ENCODE measurements at places on chromosomes 3 and 15.

- DNase-seq: no peak
Measured at GRCh38 chr15:92142242-92143232, 251.1 kb upstream of the ST8SIA2 start.

DNA sequence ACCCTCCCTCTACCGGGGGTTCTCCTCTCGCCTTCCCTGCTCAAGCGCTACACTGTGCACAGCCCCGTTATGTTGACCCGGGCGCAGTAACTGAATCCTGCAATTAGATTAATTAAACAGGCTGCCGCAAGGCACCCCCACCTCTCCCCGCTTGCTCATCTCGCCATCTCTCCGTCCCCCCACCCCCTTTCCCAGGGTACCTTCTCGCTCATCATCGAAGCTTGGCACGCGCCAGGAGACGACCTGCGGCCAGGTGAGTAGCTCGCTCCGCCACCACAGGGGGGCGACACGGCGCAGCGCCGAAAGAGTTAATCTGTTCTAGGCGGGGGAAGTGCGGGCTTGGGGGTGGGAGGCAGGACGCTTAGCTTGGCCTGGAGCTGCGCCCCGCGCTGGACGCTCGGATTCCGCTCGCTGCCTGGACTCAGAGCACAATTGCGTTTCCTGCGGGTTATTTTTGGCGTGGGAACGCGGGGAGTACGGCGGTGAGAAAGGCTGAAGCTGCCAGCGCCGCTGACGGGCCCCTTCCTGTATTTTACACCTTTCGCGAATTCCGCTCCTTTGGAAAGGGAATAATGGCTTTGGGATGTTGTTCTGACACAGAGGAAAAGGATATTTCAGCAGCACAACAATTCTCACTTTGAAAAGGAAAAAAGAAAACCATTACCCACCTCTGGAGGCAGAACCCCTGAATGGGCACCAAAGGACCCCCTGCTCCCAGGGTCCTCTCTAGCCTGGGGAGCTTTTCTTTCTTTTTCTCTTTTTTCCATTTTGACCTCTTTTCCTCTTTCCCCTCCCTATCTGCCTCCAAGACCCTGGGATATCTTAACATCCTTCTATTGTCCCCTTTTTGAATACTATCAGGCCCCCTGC, 1.5 kb downstream of the DLL4 start:
- DNase-seq: peak; percentile 46

GRCh38 chr3:161177991-161178390, 43.1 kb upstream of the NMD3 start:
- no peak for DNase-seq

GRCh38 chr3:144362126-144362525, 390.5 kb downstream of the DIPK2A start:
- no peak for DNase-seq
